MCF 10A (cell line): ENCODE measurements at places on chromosomes 6 and 20. TPM values are rescaled to one million over a fixed set of nuclear protein-coding genes. Genes with fewer than 3 reads are reported as not detected.

GRCh38 chr20:51467956-51468626, 74.4 kb downstream of the NFATC2 start:
- DNase-seq: no peak
- no peak overlapping the region for H3K27ac ChIP-seq
- no peak overlapping the region for H3K4me3 ChIP-seq
- no peaks in the 10 kb centered on the region for H3K4me1 ChIP-seq
- peaks cover 21% of the 10 kb centered on the region for H3K27me3 ChIP-seq
- H3K36me3 ChIP-seq: no peaks in the 10 kb centered on the region

TNXB gene
- 3.0 and 4.3 TPM in 2 replicates for total RNA-seq

SLC17A9 gene
- total RNA-seq: 0.07 TPM in 1 of 2 replicates, not detected in the other

PARD6B gene
- 5.3 and 5.8 TPM in 2 replicates for total RNA-seq

PSMF1 gene
- 207 and 212 TPM in 2 replicates for total RNA-seq

DNA sequence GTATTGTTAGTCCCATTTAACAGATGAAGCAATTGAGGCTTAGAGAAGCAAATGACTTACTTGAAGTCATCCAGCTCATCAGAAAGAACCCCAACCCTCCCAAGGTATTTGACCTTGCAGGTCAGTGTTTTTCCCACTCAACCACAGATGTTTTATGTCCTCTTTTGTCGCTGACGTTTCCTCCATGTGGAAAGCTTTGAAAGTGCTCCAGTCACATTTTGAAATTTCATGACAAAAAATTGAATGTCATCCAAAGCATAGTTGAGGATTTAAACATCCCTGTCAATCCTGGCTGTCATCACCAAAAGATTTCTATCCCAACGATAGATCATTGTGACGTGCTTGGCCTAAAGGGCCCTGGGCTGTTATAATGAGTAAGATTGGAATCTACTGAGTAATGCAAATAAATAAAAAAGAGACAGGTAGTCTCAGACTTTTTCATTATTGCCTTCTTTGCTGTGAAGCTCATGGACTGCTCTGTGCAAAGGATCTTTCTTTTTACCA, 102.7 kb downstream of the TSHZ2 start:
- DNase-seq: peak; percentile 55
- H3K4me3 ChIP-seq: no peak overlapping the region
- no peaks in the 10 kb centered on the region for H3K27me3 ChIP-seq
- no peak overlapping the region for H3K27ac ChIP-seq
- no peaks in the 10 kb centered on the region for H3K36me3 ChIP-seq

ECT2L gene
- total RNA-seq: not detected in 2 replicates

GRCh38 chr6:47455533-47456209, 21.9 kb upstream of the CD2AP start:
- H3K27ac ChIP-seq: no peak overlapping the region
- H3K27me3 ChIP-seq: no peaks in the 10 kb centered on the region
- no peaks in the 10 kb centered on the region for H3K4me1 ChIP-seq
- peak; percentile 75 for DNase-seq
- H3K36me3 ChIP-seq: no peaks in the 10 kb centered on the region

DNA sequence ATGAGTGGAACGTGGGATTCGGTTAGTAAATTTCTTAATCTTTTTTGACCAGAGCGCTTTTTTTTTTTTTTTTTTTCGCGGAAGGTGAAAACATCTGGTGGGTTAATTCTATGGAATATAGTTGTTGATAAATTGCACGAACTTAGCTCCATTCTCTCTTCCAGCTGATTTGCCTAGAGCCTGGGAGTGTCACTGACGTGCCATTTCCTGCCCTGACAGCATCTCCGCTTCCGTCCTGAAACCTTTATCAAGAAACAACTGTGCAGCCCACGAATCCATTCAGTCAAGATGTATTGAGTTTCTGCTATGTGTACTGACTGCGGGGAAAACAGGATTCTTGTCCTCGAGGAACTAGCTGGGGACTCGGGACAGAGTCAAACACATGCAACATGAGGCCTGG, 59.5 kb upstream of the TGM3 start:
- H3K27me3 ChIP-seq: peaks cover 37% of the 10 kb centered on the region
- H3K4me1 ChIP-seq: peaks cover 17% of the 10 kb centered on the region
- H3K36me3 ChIP-seq: no peaks in the 10 kb centered on the region
- H3K4me3 ChIP-seq: no peak overlapping the region

KCNK15 gene
- 0.93 and 1.4 TPM in 2 replicates for total RNA-seq

GRCh38 chr6:150267686-150268561, 100.9 kb upstream of the IYD start:
- H3K27me3 ChIP-seq: no peaks in the 10 kb centered on the region
- no peak overlapping the region for H3K4me3 ChIP-seq
- peak; percentile 77 for DNase-seq
- peak overlapping the region; percentile 92 for H3K27ac ChIP-seq
- H3K4me1 ChIP-seq: peaks cover 51% of the 10 kb centered on the region
